Kasumi-1 (cell line): ENCODE measurements at places on chromosomes 2 and 18.

DNA sequence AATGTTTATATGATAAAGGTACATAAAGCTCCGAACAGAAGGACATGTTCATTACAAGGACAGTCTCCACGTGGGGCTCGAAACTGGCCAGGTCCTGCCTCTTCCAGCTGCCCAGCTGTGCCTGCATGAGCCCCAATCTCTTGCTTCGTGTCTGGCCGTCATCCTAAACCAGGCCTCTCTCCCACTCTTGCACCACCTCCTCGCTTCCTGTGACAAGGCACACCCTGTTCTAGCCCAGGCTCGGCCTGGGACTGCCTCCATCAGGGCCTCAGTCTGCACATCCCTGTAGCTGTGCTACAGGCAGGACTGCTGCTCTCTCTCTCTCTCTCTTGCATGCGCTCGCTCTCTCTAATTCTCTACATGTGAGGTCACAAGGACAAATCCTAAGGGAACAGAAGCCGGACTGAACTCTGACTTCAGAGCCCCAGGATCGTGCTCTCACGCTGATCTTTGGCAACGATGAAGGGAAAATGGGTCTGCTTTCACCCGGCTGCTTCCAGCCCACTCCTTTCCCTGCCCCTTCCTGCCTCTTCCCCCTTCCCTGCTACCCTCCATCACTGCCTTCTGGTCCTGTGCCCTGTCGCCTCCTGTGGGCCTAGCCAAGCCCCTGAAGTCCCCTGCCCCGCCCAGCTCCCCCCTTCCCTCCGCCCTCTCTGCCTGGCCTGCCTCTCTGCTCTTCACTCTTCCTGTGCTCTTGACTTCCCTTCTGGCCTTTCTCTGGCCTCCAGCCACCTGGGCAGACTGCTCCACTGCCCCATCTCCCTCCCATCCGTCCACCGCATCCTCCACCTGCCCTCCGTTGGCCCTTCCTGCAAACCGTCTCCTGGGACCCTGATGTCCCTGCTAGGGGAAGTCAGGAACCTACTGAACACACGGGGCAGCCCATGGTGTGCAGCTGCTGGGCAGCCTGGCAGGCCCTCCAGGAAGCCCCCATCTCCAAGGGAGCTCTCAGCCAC, 7.8 kb upstream of the GPR55 start:
- peak; percentile 3 for DNase-seq

DNA sequence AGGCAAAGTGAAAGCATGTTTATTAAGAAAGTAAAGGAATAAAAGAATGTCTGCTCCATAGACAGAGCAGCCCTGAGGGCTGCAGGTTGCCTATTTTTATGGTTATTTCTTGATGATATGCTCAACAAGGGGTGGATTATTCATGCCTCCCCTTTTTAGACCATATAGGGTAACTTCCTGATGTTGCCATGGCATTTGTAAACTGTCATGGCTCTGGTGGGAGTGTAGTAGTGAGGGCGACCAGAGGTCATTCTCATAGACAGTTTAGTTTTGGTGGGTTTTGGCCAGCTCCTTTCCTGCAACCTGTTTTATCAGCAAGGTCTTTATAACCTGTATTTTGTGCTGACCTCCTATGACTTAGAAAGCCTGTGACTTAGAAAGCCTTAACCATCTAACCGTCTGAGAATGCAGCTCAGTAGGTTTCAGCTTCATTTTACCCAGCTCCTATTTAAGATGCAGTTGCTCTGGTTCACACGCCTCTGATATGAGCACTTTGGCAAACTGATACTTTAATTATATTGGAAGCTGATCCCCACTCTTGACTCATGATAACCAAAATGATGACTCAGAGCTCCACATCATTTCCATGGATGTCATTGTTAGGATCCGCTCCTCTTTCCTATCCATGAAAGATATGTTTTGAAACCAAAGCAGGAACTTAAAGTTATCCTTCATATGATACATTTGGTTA, 14.5 kb upstream of the ERMN start:
- no peak for DNase-seq

DNA sequence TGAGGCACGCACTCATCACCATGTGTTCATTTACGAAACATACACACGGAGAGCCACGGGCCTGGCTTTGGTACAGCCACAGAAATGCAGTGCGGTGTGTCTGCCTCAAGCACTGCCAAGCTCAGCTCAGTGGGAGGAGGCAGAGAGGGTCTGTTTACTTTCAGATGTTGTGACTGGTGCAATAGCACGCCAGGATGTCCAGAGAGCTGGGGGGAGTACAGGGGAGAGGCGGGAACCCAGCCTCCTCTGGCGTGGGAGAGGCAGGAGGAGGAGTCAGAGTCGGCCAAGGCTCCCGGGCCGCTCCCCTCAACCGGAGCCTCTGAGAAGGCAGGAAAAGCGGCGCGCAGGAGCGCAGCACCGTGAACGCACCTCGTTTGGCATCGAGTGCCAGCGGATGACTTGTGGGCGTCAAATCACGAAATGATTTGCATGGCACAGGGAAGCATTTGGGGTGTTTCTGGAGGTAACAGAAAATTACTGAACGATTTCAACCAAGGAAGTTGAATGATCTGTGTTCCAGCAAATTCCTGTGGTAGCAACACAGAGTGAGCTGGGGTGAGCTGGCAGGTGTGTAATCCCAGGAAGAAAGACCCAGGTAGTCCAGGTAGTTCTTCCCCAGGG, 143.0 kb downstream of the ZNF516 start:
- DNase-seq: peak; percentile 28

DNA sequence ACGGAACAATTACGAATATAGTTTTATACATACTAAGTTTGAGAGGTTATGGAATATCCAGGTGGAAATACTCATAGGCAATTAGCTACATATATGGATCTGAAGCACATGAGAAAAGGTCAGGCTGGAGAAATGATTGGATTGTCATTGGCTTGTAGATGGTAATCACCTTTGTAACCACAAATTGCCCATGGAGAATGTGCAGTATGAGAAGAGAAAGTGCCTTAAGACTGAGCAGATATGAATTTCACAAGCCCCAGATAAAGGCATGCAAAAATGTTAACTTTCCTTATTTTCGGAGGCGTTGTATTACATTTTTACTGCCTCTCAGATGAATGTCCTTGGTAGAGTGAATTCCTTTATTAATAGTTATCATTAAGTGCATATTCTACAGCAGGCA, 33.1 kb upstream of the ACVR1C start:
- DNase-seq: no peak

- no peak for DNase-seq
These were observed 7.8 kb downstream of the INO80C start for GRCh38 chr18:35489913-35490490.

- no peak for DNase-seq
These were observed 89.7 kb downstream of the SPTBN1 start for GRCh38 chr2:54545702-54546450.

GRCh38 chr2:29174937-29175336, 59.7 kb downstream of the CLIP4 start:
- DNase-seq: no peak
